ENCODE measurements at places on chromosomes 5 and 9.

GRCh38 chr5:110815916-110816605 lies 77.3 kb downstream of the SLC25A46 start:
- DNase-seq = no peak

GRCh38 chr5:144460600-144460999 lies 289.9 kb downstream of the KCTD16 start:
- no peak for DNase-seq

GRCh38 chr5:171939951-171940350 lies 66.5 kb downstream of the FBXW11 start:
- DNase-seq = no peak

GRCh38 chr9:127613583-127613954 lies 1.5 kb downstream of the STXBP1 start:
- DNase-seq = no peak

DNA sequence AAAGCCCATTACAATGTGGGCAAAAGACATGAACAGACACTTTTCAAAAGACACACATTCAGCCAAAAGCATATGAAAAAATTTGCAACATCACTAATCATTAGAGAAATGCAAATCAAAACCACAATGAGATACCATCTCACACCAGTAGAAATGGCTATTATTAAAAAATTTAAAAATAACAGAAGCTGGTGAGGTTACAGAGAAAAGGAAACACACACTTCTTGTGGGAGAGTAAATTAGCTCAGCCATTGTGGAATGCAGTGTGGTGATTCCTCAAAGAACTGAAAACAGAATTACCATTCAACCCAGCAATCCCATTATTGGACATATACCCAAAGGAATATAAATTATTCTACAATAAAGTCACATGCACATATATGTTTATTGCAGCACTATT lies 585.2 kb upstream of the TUSC1 start:
- no peak for DNase-seq

DNA sequence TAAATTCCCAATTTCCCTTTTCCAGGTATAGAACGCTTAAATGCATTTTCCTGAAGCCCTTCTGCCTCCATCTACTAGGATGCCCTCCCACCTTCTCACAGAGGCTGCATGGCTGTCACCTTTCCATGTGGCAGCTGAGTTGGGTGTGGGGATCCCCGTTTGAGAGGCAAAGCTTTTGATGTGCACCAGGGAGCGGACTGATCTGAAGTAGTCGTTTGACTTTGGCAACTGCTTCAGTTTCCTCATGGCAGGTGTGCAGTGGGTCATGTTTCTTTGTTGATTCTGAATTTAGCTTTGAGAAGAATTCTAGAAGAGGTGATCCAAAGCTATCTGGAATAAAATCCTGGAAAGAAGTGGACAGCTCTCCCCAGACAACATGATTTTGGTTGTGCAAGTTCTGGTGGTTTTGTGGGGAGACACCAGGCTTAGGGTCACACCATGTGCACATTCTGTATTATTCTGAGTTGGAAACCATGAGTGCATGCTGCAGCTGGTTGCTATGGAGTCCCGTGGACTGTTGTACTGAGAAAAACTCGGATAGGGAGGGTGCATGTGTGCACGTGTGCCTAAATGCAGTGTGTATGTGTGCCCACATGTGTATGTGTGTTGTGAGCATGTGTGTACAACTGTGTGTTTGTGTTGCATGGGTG lies 63.5 kb downstream of the GADD45G start:
- no peak for DNase-seq

GRCh38 chr5:43729846-43730478 lies 127.0 kb downstream of the NNT start:
- DNase-seq = no peak

DNA sequence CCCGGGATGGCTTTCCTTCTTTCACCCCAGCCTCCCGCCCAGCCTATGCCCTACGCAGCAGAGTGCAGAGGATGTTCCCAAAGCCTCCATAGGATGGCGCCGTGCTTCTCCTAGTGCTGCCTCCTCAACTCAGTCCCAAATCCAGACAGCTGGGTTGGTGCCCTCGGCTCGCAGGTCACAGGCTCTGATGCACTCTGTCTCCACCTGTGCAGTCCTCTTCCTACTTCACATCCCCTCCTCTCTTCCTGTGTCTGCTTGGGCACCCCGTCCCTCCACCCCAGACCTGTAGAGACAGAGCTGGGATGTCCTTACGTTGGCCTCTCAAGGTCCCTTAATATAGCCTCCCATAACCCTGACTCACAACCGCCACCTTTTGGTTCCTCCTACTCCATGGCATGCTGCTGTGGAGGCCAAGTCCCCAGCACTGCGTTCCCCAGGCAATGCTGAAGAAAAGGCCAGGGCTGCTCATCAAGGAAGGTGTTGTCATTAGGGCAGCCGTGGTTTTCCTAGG lies 314.4 kb downstream of the GADD45G start:
- DNase-seq = peak; percentile 47

- DNase-seq = no peak
These were observed 569.9 kb downstream of the RAB3C start for GRCh38 chr5:59152701-59153245.

DNA sequence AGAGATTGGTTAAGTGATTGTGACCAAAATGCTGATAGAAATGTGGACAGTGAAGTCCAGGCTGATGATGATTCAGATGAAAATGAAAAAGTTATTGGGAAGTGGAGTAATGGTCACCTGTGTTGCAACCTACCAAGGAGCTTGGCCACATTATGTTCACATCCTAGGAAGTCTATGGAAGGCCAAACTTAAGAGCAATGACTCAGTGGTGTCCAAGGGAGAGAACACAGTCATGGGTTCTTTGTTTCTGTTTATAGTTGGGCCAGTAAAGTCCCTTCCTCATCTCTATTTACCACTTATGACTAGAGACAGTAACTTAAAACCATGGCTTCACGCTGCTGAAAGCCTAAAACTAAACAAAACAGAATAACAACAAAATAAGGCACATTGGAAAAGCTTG lies 555.3 kb upstream of the DAB2 start:
- no peak for DNase-seq

DNA sequence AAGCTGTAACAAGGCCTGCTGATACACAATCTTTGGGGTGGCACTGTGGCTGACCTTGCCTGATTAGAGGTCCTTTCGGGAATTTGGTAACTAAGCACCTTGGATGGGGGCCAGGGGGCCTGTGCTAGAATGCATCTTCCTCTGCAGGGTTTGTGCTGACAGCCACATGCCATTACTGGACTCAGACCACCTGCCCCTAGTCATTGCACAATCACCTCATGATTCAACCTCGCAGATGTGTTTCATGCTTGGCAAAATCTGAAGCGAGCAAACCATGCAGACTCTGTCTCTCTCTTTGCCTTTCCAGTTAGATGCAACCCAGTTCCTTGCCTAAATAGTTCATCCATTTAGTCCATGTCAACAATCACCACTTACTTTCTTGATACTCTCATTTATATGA lies 96.5 kb upstream of the ERCC6L2 start:
- DNase-seq = no peak

GRCh38 chr9:105232207-105232606 lies 12.2 kb upstream of the SLC44A1 start:
- no peak for DNase-seq

DNA sequence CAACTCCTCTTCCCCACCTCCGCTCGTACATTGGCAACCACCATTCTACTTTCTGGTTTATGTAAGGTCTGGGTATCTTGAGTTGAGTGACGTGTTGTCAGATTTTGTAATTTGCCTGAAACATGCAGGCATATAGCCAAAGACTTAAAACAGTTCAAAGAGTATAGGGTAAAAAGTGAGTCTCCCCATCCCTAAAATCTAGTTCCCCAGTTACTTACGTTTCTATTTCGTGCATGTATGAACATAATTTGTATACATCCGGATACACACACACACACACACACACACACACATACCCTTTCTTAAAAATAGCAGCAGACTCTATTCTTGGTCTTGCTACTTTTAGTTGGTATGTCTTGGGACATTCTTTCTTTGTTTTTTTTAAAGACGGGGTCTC lies 915 bp downstream of the HSDL2 start:
- no peak for DNase-seq

- DNase-seq = no peak
These were observed 428.8 kb downstream of the BRINP1 start for GRCh38 chr9:118940473-118940872.

GRCh38 chr9:97717866-97718265 lies 20.7 kb upstream of the XPA start:
- DNase-seq = no peak

GRCh38 chr9:108058135-108058814 lies 568.7 kb upstream of the KLF4 start:
- DNase-seq = no peak

DNA sequence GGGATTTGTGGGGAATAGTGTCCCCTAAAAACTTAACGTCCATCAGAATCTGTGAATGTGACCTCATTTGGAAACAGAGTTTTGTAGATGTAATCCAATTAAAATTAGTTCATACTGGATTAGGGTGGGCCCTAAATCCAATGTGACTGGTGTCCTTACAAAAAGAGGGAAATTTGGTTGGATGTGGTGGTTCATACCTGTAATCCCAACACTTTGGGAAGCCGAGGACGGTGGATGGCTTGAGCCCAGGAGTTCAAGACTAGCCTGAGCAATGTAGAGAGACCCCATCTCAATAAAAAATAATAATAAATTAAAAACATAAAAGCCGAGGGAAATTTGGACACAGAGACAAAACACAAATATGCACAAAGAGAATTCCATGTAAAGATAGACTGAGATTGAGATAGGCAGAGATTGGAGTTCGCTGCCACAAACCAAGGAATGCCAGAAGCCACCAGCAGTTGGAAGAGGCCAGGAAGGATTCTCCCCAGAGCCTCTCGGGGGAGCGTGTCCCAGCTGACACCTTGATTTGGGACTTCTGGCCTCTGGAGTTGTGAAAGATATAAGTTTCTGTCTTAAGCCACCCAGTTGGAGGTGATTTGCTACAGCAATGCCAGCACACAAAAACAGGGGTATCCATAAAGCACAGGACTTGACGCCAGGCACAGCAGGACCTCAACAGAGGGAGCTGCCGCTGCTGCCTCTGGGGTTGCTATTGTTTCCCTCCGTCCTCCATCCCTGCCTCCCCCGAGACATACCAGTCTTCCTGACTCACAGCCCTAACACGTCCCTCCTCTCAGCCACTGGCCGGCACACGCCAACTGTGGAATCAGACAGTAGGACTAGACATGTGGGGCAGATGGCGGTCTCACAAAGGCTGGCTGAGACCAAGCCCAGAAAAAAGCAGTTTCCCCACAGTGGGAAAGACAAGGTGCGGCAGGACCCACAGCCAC lies 73.8 kb upstream of the IL17B start:
- no peak for DNase-seq

DNA sequence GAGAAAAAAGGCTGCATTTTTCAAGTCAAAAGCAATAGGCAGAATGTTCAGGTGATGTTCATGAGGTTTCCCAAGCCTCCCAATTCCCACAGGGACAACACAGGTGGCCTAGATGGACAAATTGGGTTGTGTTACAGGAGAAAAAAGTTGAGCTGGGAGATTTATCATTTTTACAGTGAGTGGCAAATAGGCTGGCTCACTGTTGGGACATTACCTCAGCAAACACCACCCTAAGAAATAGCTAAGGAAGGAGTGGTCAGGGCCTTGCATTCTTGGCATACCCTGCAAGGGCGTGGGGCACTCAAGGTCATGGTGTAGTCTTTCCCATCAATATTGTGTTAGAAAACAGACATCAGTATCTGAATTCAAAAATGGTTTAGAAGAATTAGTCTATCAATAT lies 23.3 kb upstream of the CPLANE1 start:
- no peak for DNase-seq

- DNase-seq = no peak
These were observed 128.1 kb upstream of the NUDT12 start for GRCh38 chr5:103690676-103691075.

DNA sequence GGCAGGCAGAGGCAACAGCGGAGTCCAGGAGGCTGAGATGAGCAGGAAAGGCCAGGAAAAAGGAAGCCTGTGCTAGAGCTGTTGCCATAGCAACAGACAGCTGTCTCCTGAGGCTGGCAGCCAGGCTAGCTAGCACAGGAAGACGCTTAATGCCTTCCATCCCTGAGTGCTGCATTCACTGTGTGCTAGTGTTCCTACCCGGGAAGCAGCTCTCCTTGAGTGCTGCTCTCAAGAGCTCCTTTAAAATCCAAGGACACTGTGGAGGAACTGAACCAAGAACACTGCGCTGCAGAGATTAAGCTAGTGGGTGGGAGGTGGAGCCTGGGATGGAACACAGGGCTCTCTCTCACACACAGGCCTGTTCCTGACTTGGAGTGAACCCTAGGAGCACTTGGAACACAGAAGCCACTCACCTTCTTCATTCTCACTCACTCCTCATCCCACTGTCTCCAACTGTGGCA lies 53.5 kb upstream of the IL7R start:
- DNase-seq = peak; percentile 61

GRCh38 chr9:126611592-126612325 lies 2.0 kb upstream of the LMX1B start:
- peak; percentile 94 for DNase-seq

- no peak for DNase-seq
These were observed 38.9 kb downstream of the SERINC5 start for GRCh38 chr5:80216753-80217596.

- no peak for DNase-seq
These were observed 27.6 kb downstream of the GLRA1 start for GRCh38 chr5:151897020-151897552.

DNA sequence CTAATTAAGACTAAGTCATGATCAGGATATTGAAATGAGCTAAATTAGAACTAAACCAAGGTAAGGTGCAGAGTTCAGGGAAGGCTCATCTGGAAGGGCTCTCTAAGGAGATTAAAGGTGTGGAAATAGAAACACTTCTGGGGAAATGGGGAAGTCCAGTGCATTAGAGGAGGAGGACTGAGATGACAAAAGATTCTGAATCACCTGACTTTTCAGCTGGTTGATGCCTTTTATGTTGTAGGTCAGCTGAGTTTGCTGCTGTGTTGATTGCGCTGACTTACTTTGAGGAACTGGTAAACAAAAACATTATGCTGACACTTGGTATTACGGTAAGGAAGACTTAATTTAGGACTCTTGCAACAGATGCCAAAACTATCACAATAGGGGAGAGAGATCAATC lies 23.8 kb downstream of the IFNA5 start:
- DNase-seq = no peak

DNA sequence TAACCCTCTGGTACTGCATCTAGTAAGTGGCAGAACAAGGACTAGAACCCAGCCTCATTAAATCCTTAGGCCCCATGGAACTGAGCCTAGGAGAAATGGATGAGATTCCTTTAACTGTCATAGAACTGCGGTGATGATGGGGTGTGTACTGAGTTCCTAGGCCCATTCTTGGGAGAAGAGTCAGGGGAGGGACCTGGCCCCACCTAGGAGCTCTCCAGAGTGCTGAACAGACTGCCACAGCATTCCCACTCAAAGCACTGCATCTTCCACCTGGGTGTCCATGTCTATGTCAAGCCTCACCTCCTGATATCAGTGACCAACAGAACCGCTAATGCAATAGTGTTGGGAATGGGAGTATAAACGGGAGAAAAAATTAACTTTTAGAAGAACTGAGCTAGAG lies 36.6 kb downstream of the TTLL11 start:
- peak; percentile 25 for DNase-seq

DNA sequence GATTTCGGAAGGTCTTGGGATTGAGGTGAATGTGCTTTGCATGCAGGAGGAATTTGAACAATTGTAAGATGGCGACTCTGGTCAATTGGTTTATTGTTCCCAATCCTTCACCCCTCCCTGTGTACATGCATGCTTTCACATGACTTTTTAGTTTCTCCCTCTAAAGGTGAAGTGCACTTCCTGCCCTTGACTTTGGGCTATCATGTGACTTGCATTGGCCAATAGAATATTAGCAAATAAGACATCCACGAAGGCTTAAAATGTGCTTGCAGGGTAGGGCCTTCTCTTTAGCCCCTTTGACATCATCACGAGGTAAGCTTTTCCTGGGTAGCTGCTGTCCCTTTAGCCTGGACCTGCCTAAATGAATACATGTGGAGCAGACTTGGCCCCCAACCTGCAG lies 8.1 kb upstream of the ZBTB43 start:
- no peak for DNase-seq

Data from endothelial cell (in vitro differentiated cells).